ENCODE measurements at places on chromosomes 16 and 17. TPM values are rescaled to one million over a fixed set of nuclear protein-coding genes. Genes with fewer than 3 reads are reported as not detected.

DNAJC7 gene
- total RNA-seq = 111 TPM

DHRS7C gene
- not detected for total RNA-seq

CFAP52 gene
- total RNA-seq = not detected

TSPAN10 gene
- total RNA-seq = 0.31 TPM

DRC7 gene
- not detected for total RNA-seq

CDH13 gene
- total RNA-seq = not detected

RGS9 gene
- 2.6 TPM for total RNA-seq

CALCOCO2 gene
- total RNA-seq = 57.4 TPM

KCNH6 gene
- total RNA-seq = not detected

SHISA6 gene
- total RNA-seq = not detected

KREMEN2 gene
- not detected for total RNA-seq

CHRNE gene
- total RNA-seq = 0.37 TPM

SHBG gene
- not detected for total RNA-seq

CSH1 gene
- not detected for total RNA-seq

KRT9 gene
- not detected for total RNA-seq

CTRB2 gene
- total RNA-seq = not detected

PARD6A gene
- 16.7 TPM for total RNA-seq

TTC19 gene
- total RNA-seq = 34.1 TPM

TNK1 gene
- total RNA-seq = 4.4 TPM

CBX2 gene
- total RNA-seq = 2.2 TPM

KRTAP3-2 gene
- not detected for total RNA-seq

NPIPA8 gene
- 12.5 TPM for total RNA-seq

PIK3R5 gene
- total RNA-seq = 30.2 TPM

GAS7 gene
- total RNA-seq = 3.3 TPM

BRICD5 gene
- 10.9 TPM for total RNA-seq

SLC13A5 gene
- not detected for total RNA-seq

C16orf89 gene
- not detected for total RNA-seq

TBC1D26 gene
- 0.26 TPM for total RNA-seq

UMOD gene
- not detected for total RNA-seq

SLFN14 gene
- total RNA-seq = 0.16 TPM

CES5A gene
- total RNA-seq = not detected

ZP2 gene
- total RNA-seq = not detected

KRTAP9-2 gene
- not detected for total RNA-seq

C16orf78 gene
- total RNA-seq = not detected

TELO2 gene
- total RNA-seq = 84.7 TPM

PABPN1L gene
- not detected for total RNA-seq

HBQ1 gene
- total RNA-seq = not detected

DOC2B gene
- total RNA-seq = 0.15 TPM

C1QTNF8 gene
- not detected for total RNA-seq

EPX gene
- total RNA-seq = not detected

NPIPB9 gene
- 2.8 TPM for total RNA-seq

SEPHS2 gene
- total RNA-seq = 68.2 TPM

PPY gene
- total RNA-seq = not detected

SLC16A5 gene
- total RNA-seq = 1.9 TPM

ADAD2 gene
- total RNA-seq = not detected

FOXO3B gene
- total RNA-seq = 6.1 TPM

HS3ST3B1 gene
- total RNA-seq = 5.5 TPM

FOXF1 gene
- not detected for total RNA-seq

All from CD8-positive, alpha-beta memory T cell (primary cell).